Brain (organoid and tissue), 16 donors: ENCODE measurements at places on chromosomes 2 and 18.

DNA sequence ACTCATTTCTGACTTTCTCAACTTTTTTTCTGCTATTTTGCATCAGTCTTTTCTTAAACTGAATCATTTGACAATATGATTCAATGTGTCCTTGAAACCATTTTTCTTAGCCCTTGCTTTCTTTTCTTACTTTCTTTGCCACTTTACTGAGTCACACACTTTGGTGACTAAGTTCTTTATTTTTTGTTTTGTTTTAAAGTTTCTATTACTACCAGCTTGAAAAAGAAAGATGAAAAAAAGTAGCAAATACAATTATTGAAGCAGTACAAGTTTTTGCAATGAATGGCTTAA lies 116.5 kb downstream of the DOCK10 start:
- DNase-seq, result no peak

DNA sequence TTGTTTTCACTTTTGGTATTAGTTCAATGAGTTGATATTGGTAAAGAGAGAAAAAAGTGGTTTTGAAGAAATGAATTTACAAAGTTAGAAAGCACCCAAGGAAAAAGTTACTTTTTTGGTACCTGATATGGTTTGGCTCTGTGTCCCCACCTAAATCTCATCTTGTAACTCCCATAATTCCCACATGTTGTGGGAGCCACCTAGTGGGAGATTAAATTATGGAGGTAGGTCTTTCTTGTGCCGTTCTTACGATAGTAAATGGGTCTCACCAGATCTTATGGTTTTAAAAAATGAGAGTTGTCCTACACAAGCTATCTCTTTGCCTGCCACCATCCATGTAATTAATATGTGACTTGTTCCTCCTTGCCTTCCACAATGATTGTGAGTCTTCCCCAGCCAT lies 965.6 kb upstream of the NRXN1 start:
- DNase-seq, result no peak

DNA sequence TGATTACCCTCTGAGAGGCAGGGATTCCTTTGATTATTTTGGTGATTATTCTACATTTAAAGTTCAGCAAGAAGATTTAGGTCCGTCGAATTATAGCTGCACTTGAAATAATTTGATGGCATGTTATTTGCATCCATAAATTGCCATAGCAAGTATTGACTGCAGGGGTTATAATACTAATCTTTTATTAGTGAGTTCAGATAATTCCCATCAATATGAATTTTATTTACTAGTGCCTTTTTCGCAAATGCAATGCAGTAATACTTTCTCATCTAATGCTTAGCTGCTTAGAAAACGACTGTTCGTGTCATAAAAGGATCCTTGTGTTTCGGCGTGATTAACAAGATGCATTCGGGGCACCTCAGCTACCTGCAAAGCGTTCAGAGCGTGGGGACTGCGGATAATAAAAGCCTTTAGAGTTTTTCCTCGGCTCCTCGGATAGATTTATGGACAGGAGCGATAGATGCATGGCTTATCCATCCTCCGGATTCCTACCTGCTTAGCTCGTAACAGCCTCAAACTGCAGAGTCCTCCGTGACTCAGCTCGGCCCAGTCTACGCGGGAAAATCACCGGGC lies 2.5 kb upstream of the GBX2 start:
- DNase-seq, result peak; percentile 53

- DNase-seq, result no peak
Observed at GRCh38 chr2:171883275-171883893, 10.7 kb downstream of the SLC25A12 start.
